AG04449 (cell line): ENCODE measurements at places on chromosomes 5 and 9.

GRCh38 chr5:116032094-116032517 is at the start of gene ARL14EPL:
Gene ARL14EPL (plus strand): TSS chr5:116032472. CDS start chr5:116051466, 18,994 bp downstream.
- peak; percentile 1 for DNase-seq

DNA sequence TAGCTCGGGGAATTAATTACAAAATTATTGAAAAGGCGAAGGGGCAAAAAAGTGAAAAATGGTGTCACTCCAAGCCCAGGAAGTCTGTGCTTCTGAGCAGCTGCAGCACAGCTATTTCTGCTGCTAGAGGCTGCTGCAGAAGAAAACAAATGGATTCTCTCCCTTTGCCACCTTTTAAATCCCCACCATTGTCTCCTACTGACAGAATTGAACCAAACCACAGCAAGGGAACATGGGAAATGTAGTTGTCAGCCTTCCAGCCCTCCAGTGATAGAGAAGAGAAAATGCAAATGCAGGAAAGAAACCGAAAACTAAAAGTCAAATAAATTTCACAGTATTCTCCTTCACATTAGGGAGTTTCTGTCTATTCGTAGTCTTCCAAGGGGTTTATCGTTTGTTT is 33.4 kb upstream of the CDC42SE2 start:
- no peak for DNase-seq

- DNase-seq = no peak
Measured at GRCh38 chr5:157284458-157285212, 18.7 kb downstream of the CYFIP2 start.

DNA sequence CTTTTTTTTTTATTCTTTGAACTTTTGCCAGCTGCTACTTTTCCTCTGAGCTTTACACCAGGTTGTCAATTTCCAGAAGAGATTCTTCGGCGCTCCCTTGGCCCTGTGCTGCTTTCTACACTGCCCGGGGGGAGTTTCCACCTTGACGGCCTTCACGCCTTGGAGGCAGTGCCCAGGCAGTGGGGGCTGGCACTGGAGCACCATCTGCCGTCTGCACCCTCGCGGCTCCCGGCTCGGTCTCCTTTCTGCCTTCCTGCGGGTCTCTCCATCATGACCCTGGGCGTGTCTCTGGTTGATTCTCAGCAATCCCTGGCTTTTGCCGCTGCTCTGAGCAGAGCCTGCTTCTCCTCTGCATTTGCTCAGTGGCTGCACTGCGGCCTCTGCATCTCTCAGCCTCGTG is 2.9 kb downstream of the SLC6A18 start:
- no peak for DNase-seq

DNA sequence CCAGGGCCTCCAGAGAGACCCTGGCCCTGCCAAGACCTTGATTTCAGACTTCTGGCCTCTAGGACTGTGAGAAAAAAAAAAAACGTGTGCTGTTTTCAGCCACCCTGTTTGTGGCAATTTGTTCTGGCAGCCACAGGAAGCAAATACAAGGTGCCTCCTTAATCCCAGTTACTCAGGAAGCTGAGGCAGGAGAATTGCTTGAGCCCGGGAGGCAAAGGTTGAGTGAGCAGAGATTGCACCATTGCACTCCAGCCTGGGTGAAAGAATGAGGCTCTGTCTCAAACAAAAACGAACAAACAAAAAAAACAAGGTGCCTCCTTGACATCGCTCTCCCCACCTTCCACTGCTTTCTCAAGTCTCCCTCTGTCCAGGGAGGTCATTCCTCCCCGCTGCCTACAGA is 98.0 kb downstream of the GABBR2 start:
- DNase-seq = no peak

- DNase-seq = no peak
Measured at GRCh38 chr9:99079542-99079941, 25.4 kb upstream of the TGFBR1 start.

DNA sequence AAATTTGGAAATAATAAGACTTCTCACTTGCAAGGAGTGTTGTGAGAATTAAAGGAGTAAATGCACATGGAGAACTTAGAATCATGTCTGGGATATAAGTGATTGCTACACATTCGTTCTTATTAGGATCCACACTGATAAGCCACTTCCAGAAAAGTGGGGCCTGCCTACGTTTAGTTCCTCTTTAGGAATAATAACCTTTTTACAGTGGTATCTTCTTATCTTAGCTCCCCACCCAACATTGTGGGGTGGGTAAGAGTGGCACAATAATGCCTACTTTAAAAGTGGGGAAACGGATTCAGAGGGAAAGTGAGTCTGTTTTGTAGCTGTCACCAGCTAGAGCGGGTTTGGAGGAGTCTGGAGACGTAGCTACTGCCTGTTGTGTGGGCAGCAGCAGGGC is 16.0 kb downstream of the DOCK2 start:
- no peak for DNase-seq

DNA sequence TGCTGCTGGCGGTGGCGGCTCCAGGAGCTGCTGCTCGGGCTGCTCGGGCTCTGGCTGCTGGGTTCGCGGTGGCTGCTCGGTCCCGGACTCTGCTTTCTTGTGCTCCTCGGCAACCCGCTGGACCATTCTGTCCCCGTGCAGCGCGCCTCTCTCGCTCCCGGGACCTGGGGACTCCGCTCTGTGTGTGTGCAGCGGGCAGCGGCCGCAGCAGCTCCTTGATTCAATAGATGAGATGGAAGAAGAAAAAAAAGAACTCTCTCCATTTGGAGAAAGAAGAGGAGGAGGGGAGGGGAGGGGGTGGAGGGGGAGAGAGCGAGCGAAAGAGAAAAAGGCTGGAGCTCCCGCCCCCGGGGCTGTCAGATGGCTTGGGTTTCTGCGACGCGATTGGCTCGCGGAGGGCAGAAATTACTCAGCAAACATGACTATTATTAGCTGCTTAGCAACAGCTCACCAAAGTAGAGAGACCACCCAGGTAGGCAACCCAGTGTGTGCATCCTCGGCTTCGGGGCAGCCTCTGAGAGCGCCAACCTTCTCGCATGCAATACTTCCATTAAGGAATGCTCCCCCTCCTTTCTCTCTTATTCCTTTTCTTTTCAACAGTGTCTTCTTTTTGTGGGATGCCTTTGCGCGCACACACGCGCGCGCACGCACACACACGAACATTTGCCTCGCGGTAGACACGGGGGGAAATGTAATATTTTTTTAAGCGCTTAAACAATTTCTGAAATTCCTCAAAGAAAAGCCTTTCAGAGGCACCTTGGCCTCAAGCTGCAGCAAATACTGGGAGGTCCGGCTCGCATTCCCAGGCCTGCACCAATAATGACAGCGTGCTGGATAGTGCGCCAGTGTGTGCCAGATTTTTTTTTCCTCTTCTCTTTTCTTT is 7.6 kb downstream of the PTCH1 start:
- DNase-seq = peak; percentile 67

- DNase-seq = no peak
Measured at GRCh38 chr9:16386007-16386826, 484.3 kb downstream of the BNC2 start.

- DNase-seq = no peak
Measured at GRCh38 chr5:37316027-37316426, 54.9 kb downstream of the NUP155 start.

DNA sequence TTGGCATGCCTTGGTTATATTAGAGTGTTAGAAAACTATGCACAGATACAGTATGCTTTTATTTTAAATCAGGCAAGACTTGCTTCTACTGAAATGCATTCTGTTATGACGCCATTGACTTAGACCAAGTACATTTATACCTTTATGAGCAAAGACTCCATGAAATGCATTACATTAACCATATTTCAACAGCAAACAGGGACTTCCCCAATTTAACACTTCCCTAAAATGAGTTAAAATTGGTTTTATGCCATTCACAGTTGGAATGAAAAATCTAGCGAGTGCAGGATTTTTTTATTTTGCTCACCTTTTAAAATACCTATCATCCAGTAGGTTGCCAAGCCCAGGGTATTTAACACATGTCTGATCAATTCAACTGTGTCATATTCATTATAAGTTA is 272.1 kb upstream of the IZUMO3 start:
- no peak for DNase-seq

DNA sequence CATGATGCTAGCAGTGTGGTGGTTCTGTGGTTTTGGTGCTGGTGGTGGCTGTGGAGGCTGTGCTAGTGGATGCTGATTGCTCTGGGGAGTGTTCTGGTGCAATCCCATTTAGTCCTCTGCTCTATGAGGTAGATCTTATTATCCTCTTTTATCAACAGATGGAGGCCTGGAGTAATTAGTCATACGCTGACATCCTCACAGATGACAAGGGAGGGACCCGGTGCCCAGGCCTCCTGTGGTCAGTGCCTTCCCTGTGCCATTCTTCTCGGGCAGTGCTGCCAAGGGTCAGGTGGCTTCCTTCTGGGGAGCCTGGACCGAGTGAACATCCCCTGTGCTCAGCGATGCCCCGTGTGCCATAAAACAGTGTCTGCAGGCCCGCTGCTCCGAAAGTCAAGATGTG is 74.5 kb downstream of the COL5A1 start:
- no peak for DNase-seq

- DNase-seq = no peak
Measured at GRCh38 chr5:68421485-68422220, 206.1 kb downstream of the PIK3R1 start.

DNA sequence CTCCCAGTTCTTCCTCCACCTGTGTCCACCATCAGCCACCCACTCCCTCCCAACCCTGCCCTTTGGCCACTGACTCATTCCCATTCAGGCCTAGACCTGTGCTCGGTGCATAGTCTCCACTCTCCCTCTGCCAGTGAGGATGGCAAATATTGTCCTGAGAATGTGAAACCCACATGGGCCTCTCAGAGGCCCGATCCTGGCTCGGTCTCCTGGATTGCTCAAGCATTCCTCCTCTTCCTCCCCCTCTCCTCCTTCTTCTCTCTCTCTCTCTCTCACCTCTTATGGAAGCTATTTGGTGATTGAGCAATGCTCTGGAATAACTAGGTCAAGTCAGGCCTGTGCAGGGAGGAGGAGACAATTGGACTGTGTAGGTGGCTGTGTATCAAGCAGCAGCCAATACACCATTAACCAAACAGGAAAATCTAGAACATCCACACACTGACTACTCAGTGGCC is 99.9 kb downstream of the KLF4 start:
- DNase-seq = peak; percentile 29

DNA sequence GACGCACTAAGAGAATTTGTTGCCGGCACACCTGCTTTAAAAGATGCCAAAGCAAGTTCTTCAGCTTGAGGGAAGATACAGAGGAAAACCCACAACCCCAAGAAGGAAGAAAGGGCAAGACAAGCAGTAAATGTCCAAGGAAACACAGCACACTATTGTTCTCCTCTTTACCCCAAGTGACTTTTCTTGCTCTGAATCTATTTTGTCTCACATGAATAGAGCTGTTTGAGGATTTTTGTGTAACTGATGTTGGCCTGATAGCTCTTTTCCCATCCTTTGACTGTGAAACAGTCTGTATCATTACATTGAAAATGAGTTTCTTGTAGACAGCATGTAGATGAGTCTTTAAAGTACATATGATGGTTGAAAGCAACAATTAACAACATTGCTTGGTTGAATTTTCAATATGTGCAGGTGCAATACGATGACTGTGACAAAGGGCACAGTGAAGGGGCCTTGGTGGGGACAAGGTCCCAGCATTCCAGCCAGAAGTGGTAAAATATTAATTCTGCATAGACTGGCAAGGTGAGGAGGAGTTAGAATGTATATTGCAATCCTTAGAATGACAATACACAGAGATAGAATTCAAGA is 16.8 kb upstream of the CEP72 start:
- no peak for DNase-seq

GRCh38 chr5:147509041-147509709 is 693 bp downstream of the DPYSL3 start:
- no peak for DNase-seq

- DNase-seq = no peak
Measured at GRCh38 chr9:123326662-123327093, 29.3 kb upstream of the CRB2 start.

- no peak for DNase-seq
Measured at GRCh38 chr5:64690104-64690416, 243 bp upstream of the SHISAL2B start.
